ENCODE measurements at places on chromosomes 13 and 19.

GRCh38 chr19:50759886-50760285 is 10.4 kb upstream of the GPR32 start:
- no peak for DNase-seq

DNA sequence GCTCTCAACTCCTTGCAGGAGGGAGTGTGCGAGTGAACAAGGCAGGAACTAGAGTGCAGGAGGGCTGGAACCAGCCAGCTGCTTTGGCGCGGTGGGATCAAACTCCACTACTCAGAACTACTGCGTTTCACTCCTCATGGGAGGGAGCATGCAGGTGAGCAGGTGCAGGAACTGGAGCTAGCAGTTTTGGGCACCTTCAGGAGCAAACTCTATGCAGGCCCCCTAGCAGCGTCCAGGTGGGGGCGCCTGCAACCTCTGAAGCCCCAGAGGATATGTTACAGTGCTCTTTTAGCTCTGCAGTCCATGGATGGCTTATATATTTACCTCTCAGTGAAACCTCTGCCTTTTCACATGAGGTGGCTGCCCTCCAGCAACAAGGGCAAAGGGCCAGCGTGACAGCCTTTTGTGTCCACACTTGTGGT is 1303.4 kb downstream of the PCDH9 start:
- no peak for DNase-seq

DNA sequence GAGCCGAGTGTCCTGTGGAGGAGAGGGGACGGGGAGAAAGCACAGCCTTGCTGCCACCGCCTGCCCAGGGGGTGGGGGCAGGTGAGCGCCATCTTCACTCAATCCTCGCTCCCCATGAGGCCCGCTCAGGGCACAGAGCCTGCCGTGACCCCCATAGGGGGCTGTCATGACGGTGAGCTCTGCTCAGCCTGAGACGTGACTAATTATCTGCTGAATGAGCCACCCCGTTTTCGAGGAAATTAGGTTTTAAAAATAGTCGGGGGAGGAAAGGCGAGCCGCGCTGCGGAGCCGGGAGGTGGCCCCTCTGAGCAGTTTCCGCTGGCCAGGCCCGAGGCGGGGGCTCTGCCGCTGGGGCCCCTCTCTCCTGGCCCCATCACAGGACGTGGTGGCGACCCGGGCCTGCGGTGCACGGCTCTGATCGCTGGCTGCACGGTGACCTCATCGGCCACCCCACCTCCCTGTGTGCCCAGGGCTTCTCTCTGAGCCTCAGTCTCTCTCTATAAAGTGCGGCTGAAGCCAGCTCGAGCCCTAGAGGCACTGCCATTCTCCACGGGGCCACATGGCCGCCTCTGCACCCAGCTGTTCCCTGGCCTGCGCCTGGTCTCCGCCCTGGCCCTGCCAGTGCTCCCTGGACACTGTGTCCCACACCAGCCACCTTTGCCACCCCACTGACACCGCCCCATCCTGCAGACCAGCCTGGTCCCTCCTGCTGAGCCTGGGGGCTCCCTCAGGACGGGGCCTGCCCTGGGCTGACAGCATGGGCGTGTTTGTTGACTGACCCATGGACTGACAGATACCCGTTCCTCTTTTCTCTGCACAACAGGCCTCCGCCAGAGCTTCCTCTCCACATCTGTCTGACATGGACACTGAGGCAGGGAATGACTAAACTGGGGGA is 28.3 kb downstream of the PIP5K1C start:
- no peak for DNase-seq

- DNase-seq = no peak
Observed at GRCh38 chr13:43074824-43075510, 51.6 kb downstream of the DNAJC15 start.

DNA sequence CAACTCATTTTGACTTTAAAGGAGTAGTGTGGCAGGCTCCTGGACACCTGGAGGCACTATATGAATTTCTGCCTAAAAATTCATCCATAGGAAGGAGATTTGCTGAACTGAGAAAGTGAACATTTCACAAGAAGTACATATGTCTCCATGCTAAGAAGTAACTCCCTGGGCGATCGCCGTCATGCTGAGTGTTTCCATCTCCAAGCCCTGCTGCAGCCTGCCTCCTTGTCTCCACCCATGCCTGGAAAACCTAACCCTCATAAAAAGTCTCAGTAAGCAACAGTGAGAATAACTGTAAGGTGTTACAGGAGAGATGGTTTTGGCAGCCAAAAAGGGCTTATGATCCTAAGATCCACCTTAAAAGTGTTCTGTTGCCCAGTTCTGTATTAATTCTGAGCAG is 251.3 kb downstream of the SHISA2 start:
- DNase-seq = no peak

GRCh38 chr13:20580257-20580656 is 13.3 kb downstream of the IFT88 start:
- DNase-seq = no peak

DNA sequence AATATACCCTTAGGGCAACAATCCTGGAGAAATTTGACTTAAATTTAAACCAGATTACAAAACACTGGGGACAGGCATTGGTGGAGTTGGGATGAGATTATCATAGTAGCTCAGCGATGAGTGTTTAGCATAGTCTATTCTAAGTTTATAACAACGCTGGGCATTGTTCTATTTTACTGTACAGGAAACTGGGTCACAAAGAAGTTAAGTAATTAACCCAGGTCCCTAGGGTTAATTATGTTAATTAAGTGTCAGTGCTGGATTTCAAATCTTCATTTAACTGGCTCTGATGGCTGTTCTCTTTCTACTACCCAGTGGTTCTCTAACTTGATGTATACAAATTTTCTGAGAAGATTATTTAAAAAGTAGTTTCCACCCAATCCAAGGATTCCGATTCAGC is 388.9 kb downstream of the KCNRG start:
- no peak for DNase-seq

- no peak for DNase-seq
Observed at GRCh38 chr13:44352671-44353070, 21.0 kb upstream of the SERP2 start.
